Inflammatory macrophage treated with lipopolysaccharide for 4 hours (primary cell): ENCODE measurements at places on chromosomes 1 and 21.

GRCh38 chr1:43367026-43367903, 546 bp downstream of the ELOVL1 start:
- peak; percentile 23 for DNase-seq

- peak; percentile 15 for DNase-seq
Measured at GRCh38 chr21:24514081-24514733, 1093.1 kb downstream of the MRPL39 start.

DNA sequence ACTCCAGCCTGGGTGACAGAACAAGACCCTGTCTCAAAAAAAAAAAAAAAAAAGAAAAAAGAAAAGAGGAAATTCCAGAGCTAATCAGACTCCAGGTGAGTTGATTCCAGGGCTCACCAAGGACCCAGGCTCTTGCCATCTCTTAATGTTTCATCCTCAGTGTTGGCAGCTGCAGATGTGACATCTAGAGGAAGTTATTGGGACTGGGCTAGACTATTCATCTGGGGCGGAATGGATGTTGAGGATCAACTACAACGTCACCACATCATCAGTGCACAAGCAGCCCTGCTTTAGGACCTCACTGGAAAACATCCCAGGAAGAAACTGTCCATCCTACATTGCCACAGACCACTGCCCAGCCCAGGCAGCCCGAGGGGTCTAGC, 28.6 kb upstream of the PARP1 start:
- DNase-seq = no peak

- no peak for DNase-seq
Measured at GRCh38 chr21:46220275-46220810, 8.2 kb downstream of the LSS start.

GRCh38 chr1:73637264-73637663, 560.7 kb downstream of the LRRIQ3 start:
- peak; percentile 37 for DNase-seq

DNA sequence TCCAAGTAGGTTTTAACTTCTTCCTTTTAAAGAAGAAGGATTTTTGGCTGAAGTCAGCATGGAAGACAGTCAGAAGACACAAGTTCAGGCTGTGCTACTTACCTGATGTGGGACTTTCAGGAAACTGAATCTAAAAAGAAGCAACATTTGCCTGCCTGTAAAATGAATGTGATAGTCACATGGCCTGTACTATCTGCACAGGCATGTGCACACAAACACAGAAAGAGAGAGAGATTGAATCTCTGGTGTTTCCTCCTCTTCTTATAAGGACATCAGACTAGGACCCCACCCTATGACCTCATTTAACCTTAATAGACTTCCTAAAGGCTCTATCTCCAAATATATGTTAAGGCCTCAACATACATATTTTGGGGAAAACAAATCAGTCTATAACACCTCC, 542.9 kb downstream of the PLPP3 start:
- no peak for DNase-seq

GRCh38 chr1:173430677-173431303, 46.3 kb upstream of the PRDX6 start:
- no peak for DNase-seq

- no peak for DNase-seq
Measured at GRCh38 chr1:223479261-223479660, 86.0 kb downstream of the CCDC185 start.

DNA sequence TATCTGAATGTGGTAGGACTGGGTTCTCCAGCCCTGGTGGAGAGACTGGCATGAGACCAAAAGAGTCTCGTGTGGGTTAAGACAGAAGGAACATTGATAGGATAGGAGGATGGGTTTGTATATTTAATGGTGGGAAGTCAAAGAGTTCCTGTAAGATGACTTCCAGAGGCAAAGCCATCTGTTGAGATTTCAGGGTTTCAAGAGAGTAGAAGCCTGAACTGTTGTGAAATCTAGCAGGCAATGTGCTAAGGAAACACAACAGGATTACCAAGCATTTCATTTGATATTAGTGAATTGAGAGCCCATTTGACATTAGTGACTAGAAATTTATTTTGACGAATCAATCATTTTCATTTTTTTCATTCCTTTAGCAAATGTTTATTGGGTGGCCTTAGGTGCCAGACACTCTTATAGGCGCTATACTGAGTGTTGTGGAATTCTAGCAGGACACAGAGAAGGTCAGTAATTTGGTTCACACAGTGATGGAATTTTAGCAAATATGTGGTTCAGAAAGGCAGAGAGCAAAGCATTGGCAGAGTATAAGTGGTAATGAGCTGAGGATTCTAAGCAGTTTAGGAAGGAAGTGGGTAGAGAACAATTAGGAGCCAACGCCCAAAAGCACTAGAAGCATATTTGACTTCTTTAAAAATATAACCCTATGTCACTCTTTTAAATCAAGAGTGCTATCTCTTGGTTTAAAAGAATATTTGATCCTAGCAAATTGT, 149.3 kb downstream of the AK5 start:
- peak; percentile 32 for DNase-seq

DNA sequence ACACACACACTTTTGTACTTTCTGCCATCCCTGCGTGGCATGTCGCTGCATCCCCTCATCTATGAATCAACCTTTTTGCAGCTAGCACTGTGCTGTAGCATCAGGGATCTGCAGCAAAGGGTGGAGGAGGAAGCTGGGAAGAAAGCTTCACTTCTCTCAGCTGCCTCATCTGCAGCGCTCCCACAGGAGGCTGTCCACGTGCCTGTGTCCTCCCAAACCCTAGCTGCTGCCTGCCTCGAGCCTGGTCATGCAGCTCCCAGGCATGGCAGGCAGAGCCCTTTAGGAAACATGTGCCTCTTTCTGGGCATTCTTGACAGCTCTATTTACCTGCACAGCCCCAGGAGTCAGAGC, 262.1 kb upstream of the SGIP1 start:
- DNase-seq = peak; percentile 46

DNA sequence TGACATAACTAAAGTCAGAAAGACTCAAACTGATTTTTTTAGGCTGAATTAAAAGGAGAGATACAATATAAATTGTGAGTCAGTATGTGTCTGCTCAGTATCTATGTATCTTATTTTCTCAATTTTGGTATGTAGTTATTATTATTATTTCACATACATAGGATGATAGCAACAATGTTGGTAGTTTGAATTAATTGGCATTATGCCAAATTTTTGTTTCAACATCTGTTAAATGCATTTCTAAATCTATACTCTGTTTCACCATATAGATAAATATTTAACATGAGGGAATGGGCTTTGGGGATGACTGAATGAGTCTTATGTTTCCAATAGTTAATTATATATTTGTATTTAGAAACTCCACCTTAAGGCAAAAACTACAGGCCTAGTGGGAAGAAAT, 12.6 kb upstream of the HMCN1 start:
- DNase-seq = no peak

GRCh38 chr1:245173446-245174211, 18.8 kb downstream of the KIF26B start:
- no peak for DNase-seq

DNA sequence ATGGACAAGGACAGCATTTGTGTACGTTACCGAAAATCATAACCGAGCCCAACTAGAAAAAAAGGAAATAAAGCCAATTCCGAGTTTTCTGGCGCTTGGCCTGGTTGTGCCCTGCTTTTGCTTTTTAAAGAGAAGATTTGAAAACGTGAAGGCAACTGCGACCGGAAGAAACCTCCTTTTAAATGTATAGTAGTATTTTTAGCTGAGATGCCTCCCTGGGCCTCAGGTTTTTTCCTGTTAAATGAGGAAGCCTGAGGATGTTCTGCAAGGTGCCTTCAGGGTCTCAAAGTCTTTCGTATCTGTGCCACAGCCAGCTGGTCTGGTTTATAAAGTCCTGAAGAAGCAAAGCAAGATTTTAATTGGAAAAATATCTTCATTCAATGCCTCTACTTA, 371 bp upstream of the ODF2L start:
- DNase-seq = no peak

GRCh38 chr1:157240495-157241184, 102.4 kb upstream of the ETV3 start:
- DNase-seq = no peak

DNA sequence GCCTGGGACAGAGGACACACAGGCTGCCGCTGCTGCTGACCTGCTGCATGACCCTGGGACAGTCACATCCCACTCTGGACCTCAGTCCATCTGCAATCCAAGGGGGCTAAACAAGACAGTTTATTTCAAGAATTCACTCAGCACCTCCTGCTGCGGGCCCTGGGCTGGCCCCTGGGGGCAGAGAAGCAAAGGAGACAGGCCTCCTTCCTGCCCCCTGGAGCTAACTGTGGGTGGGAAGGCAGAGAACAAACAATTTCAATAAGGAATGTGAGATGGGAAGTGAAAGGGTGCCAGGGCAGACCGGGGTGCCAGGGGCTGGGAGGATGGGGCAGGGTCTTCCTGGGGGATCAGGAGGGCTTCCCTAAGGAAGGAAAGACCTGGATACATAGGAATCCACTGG, 60.0 kb downstream of the TAS1R2 start:
- no peak for DNase-seq

GRCh38 chr1:247268390-247269045, 12.6 kb downstream of the VN1R5 start:
- peak; percentile 1 for DNase-seq

- DNase-seq = no peak
Measured at GRCh38 chr1:96048572-96049212, 672.9 kb upstream of the PTBP2 start.

DNA sequence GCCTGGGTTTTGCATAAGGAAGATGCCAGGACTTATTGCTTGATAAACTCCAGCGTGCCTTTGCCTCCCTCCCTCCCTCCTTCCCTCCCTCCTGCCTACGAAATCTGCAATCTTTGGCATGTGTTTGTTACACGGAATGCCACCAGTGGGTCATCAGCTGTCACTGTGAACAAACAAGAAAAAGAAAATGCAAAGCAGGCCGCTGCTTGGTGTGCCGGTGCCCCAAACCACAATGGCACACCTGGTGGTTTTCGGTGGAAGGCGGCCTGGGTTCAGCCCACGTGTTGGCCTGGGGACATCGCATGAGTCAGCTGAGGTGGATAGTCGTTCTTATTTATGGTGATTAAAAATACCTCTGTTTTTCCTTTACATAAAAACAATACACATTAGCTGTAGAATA, 16.3 kb upstream of the IFNLR1 start:
- no peak for DNase-seq

GRCh38 chr1:32890516-32891240, 4.4 kb downstream of the HPCA start:
- DNase-seq = no peak

DNA sequence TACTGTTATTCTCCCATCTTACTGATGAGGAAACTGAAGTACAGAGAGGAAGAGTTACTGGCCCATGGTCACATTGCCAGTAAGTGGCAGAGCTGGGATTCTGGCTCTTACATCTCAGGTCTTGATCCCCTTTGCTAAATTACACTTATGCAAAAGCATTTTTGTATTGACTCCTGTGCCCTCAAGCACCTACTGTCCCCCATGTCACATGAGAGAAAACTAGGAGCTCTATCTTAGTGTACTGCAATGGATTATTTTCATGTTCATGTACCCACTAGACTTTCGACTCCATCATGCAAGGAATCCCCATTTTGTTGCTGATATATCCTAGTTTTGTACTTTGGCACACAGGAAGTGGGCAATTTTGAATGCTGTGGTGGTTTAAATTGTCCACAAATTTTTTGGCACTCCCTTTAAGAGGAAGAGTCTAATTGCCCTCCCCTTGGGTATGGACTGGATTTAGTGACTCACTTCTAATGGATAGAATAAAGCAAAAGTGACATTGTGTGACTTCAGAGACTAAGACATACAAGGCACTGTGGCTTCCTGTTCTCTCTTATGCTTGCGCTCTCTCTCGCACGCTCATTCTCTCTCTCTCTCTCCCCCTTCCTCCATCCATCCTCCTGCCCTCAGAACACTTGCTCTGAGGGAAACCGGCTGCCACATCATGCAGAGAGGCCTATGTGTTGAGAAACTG, 43.5 kb upstream of the JAK1 start:
- DNase-seq = peak; percentile 11

GRCh38 chr1:16430606-16431005, 6.6 kb downstream of the SPATA21 start:
- DNase-seq = peak; percentile 44
